Omental fat pad (tissue), 4 donors: ENCODE measurements at places on chromosomes 3 and 15. TPM values are rescaled to one million over a fixed set of nuclear protein-coding genes. Genes with fewer than 3 reads are reported as not detected.

AP4E1 gene
- total RNA-seq, result 7.7 TPM

CASR gene
- not detected for total RNA-seq

ROBO1 gene
- total RNA-seq, result 23.8 TPM

CAV3 gene
- not detected for total RNA-seq

CPLX3 gene
- total RNA-seq, result not detected

ALG1L2 gene
- total RNA-seq, result not detected

ZNF592 gene
- total RNA-seq, result 13.7 TPM

SLC9C1 gene
- 0.72 TPM for total RNA-seq

CLRN1 gene
- not detected for total RNA-seq
